ENCODE measurements at places on chromosomes 3 and 15.

DNA sequence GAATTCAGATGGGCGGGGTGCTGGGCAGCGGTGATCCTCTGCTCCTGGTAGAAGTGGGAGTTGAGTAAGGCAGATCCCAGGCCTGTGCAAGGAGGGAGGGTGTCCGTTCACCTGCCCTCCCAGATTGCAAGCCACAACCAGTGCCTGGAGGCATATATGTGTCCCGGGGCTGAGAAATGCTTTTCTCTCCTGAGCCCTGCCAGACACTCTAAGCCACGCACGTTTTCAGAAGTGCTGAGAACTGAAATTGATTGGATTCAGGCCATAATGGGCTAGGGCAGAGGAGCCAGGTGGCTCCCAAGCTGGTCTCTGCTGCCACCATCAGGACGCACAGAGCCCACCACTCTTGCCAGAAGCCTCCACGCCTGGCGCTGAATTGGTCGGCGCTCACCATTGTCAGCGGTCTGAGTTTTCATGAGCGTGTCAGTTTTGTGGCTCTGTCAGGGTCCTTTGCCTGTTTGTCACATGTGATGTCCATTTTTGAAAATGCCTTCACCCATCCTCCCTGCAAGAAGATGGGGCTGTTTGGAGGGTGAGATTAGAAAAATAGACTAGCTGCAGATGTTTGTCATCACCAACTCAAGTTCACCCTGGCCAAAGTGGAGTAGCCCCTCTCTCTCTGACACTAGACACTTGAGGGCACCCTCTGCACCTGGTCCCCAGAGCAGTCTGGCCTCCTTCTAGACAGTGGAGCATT, 15.4 kb upstream of the BFSP2 start:
- DNase-seq: peak; percentile 39

DNA sequence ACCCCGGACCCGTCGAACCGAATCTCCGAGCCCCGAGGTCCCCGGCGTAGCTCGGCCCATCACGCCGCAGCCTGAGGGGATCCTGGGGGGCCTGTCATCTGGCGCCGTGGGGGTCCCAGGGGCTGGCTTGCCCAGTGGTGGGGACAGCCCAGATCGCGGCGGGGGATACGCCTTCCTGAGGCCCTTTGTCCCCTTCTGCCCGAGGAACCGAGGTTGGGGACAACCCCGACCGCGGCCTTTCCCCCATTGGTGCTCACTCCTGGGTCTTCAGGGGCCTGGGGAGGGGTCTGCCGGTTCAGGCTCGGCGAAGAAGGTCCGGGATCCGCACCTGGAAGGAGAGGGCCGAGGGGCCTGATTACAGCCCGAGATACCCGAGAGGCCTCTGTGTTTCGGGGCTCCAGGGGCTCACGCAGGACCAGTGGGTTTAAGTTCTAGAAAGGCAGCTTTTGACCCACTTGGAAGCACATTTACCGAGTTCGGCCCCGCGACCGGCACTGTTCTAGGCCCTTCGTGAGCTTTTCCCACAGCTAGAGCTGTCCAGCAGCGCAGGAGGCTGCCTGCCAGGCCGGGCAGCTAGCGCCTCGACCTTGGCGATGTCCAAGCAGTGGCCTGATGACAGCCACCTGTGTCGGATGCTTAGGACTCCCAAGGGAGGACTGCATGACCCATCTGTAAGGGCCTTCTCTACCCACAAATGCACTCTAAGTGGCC, 504 bp downstream of the ABHD2 start:
- peak; percentile 18 for DNase-seq

DNA sequence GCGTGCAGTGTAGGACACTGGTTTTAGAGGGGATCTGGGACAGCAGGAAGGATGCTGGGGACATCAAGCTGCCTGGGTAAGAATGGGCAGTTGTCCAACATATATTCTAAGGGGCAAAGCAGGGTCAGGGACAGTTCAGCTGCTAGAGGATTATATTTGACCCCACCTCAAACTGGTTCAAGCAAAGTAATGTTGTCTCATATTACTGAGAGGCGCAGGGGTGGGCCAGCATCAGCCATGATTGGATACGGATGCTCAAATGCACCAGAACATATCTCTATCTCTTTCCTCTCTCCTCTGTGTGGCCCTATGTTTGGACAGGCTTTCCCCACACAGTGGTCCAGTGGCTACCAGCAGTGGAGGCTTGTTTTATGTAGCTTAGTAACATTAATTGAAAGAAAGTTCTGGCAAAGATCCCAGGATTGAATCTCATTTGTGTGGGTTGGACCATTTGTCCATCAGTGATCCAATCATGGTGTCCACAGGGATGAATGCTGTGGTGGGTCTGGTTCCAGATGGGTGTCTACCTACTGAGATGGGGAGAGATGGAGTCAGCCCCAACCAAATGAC, 49.8 kb upstream of the RGMA start:
- DNase-seq: no peak

DNA sequence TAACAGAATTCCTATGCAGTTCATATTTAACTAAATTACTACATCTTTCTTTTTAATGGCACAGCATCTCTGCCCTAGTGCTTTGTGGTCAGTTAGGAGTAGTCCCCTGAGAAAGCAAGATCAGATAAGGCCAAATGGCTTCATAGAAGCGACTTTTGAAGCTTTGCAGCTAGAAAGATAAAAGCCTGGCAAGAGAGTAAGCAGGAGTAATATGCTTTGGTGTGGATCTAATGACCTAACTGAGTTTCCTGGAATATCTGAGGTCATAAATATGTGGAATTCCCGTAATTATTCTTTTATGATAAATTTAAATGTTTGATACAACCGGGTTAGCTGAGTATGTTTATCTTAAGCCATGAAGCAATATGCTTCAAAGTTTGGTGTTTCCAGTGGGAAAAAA, 374.9 kb upstream of the LRRC3B start:
- DNase-seq: no peak

- no peak for DNase-seq
These were observed 157.8 kb downstream of the MECOM start for GRCh38 chr3:169505577-169506230.

DNA sequence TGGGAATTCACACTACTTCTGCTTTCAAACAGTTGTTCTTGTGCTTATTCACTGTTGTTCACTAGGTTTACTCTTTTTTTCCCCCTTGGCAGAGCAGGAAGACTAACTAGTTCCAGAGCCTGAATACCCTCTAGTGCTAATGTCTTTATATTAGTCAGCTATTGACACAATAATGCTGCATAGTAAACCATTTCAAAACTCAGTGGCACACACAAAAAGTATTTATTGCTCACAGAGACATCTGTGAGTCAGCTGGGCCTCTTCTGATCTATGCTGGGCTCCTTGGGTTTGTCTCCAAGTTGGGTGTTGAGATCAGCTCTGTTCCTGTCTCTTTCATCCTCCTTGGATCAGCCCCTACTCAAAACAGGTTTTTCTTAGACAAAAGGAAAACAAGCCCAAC, 51.1 kb downstream of the RSRC1 start:
- no peak for DNase-seq

GRCh38 chr15:77999486-77999885, 78.0 kb downstream of the TBC1D2B start:
- DNase-seq: no peak

GRCh38 chr3:129536374-129536667, 6.7 kb upstream of the H1-8 start:
- DNase-seq: no peak

DNA sequence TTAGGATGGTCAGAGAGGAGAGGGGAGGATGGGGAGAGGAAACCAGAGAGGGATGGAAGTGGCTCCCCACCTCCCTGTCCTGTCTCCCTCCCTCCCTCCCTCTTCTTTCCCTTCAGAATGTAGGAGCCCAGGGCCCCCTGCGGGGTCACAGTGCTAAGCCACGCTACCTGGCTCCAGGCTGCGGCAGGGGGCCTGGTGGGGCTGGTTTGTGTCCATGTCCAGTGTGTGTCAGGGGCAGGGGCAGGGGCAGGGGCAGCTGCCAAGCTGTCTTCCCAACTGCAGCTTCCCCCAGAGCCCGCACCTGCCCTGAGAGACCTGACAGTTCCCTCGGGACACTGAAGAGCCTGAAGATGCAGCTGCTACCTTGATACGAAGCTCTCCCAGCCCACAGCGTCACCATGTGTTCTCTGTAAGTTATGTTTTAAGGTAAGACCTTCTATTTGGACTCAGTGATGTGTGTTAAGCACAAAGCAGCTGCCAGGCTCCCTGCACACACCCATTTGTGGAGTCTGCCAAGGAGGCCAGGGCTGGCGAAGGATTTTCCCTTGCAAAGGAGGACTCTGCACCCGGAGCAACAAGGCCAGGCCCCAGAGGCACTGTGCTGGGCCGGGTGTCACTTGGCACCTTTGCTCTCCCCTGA, 121.8 kb upstream of the SMAD3 start:
- DNase-seq: no peak

GRCh38 chr3:39277893-39278615, 1.8 kb downstream of the CX3CR1 start:
- DNase-seq: no peak

DNA sequence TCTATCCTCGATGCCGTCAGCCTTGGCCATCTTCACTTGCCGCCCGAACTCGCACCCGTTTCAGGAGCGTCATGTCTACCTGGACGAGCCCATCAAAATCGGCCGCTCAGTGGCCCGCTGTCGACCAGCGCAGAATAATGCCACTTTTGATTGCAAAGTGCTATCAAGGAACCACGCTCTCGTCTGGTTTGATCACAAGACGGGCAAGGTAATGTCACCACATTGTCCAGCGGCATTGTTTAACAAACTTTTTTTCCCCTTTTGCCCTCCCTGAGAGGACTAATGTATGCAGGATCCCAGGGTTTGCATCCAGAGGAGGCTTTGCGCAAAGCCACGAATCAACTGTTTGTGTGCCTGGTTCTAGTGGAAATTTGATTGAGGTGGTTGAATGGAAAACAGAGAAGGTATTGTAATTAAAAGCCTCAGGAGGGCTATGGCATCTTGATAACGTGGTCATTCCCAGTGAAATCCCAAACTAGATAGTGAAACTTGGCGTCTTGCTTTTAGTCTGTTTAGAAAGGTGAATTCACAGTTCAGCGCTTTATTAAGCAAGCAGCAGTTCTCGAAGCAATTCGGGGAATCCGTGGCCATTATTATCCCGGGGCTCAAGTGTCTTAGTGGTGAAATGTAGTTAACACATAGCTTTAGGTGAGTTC, 1.7 kb downstream of the SLMAP start:
- DNase-seq: no peak

DNA sequence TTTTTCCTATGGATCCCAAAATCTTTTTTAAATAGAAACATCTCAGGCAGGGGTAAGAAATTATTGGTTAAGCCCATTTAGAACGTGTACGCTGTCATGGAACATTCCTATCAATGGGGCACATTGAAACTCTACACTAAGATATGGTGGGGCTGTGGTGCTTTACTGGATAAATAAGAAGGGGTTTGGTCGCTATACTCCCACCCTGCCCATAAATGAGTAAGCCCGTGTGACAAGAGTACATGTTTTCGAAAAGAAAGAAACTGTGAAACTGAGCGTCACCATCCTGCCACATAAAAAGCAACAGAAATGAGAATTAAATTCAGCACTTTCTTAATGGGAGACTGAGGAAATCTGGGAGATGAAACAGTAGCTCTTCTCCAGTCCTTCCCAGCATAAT, 929.7 kb upstream of the CFAP20DC start:
- DNase-seq: no peak

GRCh38 chr3:167306319-167306718, 73.8 kb downstream of the ZBBX start:
- DNase-seq: no peak

GRCh38 chr3:187027531-187028278, 97.4 kb downstream of the ST6GAL1 start:
- DNase-seq: no peak

DNA sequence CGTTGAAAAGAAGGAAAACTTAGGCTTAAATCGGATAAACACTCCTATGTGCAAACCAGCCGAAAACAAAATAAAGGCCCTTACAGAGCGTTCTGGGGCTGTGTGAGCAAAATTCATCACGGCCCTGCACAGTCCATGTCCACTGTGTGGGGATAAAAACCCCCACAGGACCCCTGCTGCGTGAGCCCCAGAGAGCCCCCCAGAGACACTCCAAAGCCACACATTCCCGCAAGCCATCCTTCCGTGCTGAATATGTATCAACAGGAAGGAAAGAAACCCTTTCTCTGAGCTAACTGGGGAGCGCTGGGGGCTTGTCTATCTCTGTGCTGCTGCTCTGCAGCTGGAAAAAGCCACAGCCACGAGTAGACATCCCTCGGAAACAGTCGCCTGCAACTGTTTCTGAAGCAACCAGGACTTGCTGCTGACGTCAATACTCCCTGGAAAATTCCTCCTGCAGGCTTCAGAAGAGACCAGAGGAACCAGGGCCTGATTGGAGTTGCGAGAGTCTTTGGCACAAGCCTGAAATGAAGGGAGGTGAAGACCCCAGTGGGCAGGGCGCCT, 72.7 kb downstream of the NUP210 start:
- DNase-seq: no peak

DNA sequence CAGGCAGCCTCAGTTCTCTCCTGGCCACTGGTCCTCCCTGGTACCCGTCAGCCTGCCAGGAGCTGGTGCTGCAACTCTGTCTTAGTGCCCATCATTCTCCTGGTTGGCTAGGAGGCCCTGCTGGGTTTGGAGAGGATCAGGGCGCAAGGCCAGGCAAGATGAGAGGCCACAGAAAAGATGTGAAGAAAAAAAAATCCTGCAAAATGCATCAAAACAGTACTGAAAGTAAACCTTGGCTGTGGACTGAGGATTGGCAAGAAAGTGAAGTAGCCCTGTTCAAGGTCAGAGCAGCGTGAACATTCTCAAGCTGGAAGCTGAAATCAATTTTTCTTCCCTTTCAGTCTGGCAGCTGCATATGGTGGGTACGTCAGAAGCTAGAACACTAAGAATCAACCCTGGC, 74.2 kb downstream of the GTF2E1 start:
- no peak for DNase-seq

DNA sequence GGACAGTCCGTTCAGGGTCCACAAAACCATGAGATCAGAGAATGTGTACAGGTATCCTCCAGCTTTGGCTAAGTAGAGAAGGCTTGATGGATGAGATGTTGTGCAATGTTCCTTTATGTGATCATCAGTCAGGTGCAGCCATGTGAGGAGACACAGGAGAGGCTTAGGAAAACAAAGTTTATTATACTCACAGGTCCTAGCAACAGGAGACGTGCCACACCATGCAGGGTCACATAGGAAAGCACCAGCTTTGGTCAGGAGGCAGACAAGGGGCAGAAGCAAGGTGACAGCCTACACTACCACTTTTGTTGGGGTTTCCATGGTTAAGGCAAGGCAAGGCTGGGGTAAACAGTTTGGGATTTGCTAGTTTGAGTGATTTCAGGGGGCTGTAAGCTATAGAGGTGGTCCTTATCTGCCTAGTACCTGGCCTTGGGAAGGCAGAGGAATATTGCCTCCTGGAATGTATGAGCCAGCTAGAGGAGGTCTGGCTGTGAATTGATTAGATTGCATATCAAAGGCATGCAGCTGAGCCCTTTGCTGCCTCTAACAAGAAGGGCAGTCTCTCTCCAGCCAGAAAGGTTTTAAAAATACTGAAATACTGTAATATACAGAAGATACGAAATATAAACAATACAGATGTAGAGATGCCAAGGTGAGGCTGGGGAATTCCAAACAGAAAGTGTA, 248.6 kb downstream of the RYR3 start:
- no peak for DNase-seq

DNA sequence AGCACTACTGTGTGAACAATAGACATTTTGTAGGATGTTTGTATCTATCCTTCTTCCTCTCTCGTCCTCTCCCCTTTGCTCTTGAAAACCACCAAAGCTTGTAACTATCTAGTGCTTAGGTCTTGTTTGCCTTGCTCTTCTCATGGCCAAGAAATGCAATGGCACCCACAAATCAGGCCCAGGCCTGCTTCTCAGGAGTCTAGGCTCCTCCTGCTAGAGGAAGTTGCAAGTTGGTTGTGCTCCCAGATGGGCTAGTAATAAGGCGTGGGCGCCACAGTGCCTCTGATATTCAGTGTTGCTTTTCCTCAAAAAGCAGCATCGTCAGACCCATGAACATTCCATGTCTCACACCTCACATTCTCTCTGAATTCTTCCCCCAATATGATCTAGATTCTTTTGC, 28.7 kb downstream of the ZNF385D start:
- no peak for DNase-seq

Data from GM12892 (cell line).